ENCODE measurements at places on chromosomes 16 and 17.

GRCh38 chr16:75043175-75043895 is 44.5 kb downstream of the ZNRF1 start:
- no peaks in the 10 kb centered on the region for H3K36me3 ChIP-seq
- no peak overlapping the region for H3K27ac ChIP-seq
- no peak overlapping the region for H3K4me3 ChIP-seq

- H3K27me3 ChIP-seq: no peaks in the 10 kb centered on the region
- H3K27ac ChIP-seq: no peak overlapping the region
- no peak overlapping the region for H3K4me3 ChIP-seq
Observed at GRCh38 chr16:49665482-49666230, 190.3 kb downstream of the ZNF423 start.

- DNase-seq: peak; percentile 69
- peak overlapping the region; percentile 75 for H3K27ac ChIP-seq
- peaks cover 26% of the 10 kb centered on the region for H3K4me1 ChIP-seq
- no peaks in the 10 kb centered on the region for H3K36me3 ChIP-seq
- H3K4me3 ChIP-seq: peak overlapping the region; percentile 57
Observed at GRCh38 chr16:53055541-53056391, 975 bp downstream of the CHD9 start.

DNA sequence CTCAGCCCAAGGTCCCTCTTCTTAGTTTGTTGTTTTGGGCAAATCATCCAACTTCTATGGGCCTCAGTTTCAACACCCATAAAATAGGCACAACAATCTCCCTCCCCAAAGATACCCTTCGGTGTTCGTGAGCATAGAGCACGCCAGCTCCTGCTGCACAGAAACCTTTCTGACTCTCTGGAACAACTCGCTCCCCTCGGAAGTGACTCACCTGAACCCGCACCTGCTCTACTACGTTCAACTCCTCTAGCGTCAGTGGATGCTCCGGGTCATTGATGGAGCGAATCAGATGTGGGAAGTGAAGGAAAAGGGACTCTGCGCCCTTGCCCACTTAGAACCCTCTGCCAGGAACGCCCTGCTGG is 445 bp downstream of the CIAO2B start:
- no peaks in the 10 kb centered on the region for H3K27me3 ChIP-seq
- peak overlapping the region; percentile 67 for H3K27ac ChIP-seq
- peak overlapping the region; percentile 83 for H3K4me3 ChIP-seq
- DNase-seq: no peak
- H3K36me3 ChIP-seq: no peaks in the 10 kb centered on the region
- peaks cover 7% of the 10 kb centered on the region for H3K4me1 ChIP-seq

DNA sequence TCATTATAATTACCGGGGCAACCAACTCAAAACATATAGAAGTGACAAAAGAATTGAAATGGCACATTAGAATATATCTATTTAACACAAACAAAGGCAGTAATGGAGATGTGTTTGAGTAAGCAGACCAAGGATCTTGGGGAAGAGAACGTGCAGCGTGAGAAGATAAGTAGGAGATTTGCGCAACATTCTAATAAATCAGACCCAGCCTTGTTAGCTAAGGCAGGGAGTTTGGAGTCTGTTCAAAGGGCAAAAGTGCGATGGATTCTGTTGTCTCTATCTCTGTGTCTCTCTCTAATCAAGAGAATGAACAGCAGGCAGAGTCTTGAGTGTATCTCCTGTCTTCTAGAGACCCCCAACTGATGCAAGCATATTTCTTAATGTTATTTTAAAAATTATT is 55.0 kb upstream of the FA2H start:
- no peak for DNase-seq
- peaks cover 7% of the 10 kb centered on the region for H3K27me3 ChIP-seq
- H3K36me3 ChIP-seq: no peaks in the 10 kb centered on the region
- no peak overlapping the region for H3K4me3 ChIP-seq
- no peak overlapping the region for H3K27ac ChIP-seq
- no peaks in the 10 kb centered on the region for H3K4me1 ChIP-seq

DNA sequence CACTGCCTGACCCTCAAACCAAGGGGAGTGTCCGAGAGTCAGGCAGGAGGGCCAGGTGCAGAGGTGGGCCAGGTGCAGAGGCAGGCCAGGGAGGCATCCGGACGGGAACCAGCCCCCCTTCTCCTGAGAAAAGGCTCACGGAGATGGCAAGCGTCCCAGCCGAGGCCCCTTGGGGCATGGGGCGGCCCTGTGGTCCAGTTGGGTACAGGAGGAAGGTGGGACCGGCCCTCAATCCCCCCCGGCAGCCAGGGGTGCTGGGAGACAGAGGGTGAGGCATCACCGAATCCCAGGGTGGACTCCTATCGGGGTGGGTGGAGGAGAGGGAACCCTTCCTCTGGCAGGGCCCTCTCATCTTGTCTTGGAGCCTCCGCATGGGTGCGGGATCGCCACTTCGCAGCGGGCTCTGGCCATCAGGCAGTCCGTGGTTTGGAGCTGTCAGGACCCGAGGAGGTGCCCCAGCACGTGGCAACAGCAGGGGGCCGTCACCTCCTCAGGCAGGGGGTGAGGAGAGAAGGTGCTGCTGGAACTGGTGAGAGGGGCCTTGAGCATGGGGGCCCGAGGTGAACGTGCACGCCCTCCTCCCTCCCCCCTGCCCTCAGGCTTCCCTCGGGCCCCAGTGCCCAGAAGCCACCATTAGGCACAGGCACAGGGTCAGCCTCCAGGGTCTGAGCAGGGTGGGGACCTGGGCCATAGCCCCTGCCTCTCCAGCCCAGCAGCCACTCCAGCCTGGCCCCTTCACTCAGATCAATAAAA is 38.7 kb upstream of the SLC38A10 start:
- H3K4me1 ChIP-seq: peaks cover 9% of the 10 kb centered on the region
- no peaks in the 10 kb centered on the region for H3K27me3 ChIP-seq
- H3K36me3 ChIP-seq: no peaks in the 10 kb centered on the region
- H3K27ac ChIP-seq: no peak overlapping the region

DNA sequence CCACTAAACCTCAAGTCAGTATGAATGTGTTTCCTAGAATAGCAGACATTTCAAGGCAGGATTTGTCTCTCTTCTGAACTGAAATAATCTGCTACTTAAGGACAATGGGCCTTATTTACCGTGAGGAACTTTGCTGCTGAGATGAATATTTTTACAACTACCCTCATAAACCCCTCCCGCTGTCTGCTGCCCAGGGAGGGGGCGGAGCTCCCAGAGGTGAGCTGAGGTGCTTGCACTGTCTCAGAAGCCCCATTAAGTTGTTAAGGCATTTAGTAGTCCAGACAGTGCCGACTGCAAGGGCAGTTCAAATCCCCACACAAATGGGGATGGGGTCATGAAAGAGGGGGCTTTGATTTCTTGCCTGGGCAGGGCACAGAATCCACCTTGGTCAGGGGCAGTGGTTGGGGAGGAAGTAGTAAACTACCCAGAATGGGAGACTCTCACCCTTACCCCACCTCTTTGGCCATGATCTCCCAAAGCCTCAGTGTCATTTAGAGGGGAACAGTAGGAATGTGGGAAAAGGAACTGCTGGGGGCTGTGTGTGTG is 19.2 kb downstream of the HNF1B start:
- no peaks in the 10 kb centered on the region for H3K36me3 ChIP-seq
- peaks cover 12% of the 10 kb centered on the region for H3K27me3 ChIP-seq
- H3K27ac ChIP-seq: no peak overlapping the region
- no peak for DNase-seq

- no peak overlapping the region for H3K4me3 ChIP-seq
- peak; percentile 22 for DNase-seq
- H3K36me3 ChIP-seq: no peaks in the 10 kb centered on the region
- H3K27me3 ChIP-seq: no peaks in the 10 kb centered on the region
- H3K4me1 ChIP-seq: peaks cover 8% of the 10 kb centered on the region
Observed at GRCh38 chr17:70242781-70243437, 73.6 kb downstream of the KCNJ2 start.

GRCh38 chr17:16915752-16916556 is 56.0 kb downstream of the TNFRSF13B start:
- peaks cover 6% of the 10 kb centered on the region for H3K27me3 ChIP-seq
- no peaks in the 10 kb centered on the region for H3K4me1 ChIP-seq
- H3K4me3 ChIP-seq: no peak overlapping the region
- peak; percentile 17 for DNase-seq
- H3K36me3 ChIP-seq: no peaks in the 10 kb centered on the region
- no peak overlapping the region for H3K27ac ChIP-seq

DNA sequence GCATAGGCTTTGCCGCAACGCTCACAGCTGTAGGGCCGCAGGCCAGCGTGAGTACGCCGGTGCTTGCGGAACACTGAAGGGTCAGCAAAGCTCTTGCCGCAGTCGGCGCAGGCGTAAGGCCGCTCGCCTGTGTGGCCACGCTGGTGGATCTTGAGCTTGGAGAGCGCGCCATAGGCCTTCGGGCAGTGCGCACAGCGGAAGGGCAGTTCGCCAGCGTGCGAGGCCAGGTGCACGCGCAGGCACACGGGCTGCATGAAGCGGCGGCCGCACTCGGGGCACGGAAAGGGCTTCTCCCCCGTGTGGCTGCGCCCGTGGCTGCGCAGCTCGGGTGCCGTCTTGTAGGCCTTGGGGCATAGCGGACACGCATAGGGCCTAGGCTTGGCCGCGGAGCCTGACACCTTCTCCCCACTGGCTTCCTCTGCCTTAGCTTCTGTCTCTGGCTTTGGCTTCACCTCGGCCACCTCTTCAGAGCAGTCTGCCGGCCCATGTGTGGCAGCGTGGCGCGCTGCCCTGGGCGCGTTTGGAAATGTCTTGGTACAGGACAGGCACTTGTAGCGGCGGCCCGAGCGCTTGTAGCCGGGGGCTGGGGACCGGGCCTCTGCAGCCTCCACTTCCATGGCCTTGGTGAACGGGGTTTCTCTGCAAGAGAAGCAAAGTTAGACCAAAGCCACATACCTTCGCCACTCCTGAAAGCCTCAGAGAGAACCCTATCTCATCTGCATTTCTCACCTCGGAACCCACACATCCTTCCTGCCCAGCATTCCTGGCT is 10.0 kb downstream of the ZNF668 start:
- H3K36me3 ChIP-seq: peaks cover 17% of the 10 kb centered on the region
- no peaks in the 10 kb centered on the region for H3K27me3 ChIP-seq

GRCh38 chr16:54633943-54634362 is 296.7 kb upstream of the IRX5 start:
- no peaks in the 10 kb centered on the region for H3K27me3 ChIP-seq
- no peak overlapping the region for H3K27ac ChIP-seq
- peak; percentile 21 for DNase-seq
- H3K4me1 ChIP-seq: no peaks in the 10 kb centered on the region
- H3K4me3 ChIP-seq: no peak overlapping the region
- no peaks in the 10 kb centered on the region for H3K36me3 ChIP-seq

DNA sequence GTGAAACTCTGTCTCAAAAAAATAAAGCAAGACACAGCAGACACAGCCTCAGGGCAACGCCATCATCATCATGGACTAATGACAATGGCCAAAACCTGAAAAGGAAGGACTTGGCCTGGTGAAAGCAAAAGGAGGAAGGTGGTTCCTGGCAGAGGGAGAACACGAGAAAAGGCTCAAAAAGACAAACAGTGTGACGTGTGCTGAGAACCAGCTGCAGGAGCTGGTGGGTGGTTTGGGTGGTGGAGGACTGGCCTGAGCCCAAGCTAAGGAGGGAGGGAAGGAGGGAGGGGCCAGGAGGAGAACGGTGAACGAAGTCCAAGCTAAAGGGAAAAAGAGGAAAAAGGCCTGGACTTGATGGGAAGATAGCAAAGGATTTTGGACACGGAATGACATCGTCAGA is 85.1 kb downstream of the SLC39A11 start:
- no peak overlapping the region for H3K4me3 ChIP-seq
- no peaks in the 10 kb centered on the region for H3K36me3 ChIP-seq
- H3K27me3 ChIP-seq: no peaks in the 10 kb centered on the region
- no peak for DNase-seq

- H3K4me3 ChIP-seq: no peak overlapping the region
Observed at GRCh38 chr16:19588661-19589060, 33.2 kb downstream of the VPS35L start.

GRCh38 chr16:17802571-17802970 is 331.8 kb upstream of the XYLT1 start:
- no peaks in the 10 kb centered on the region for H3K4me1 ChIP-seq
- no peaks in the 10 kb centered on the region for H3K36me3 ChIP-seq
- H3K27me3 ChIP-seq: no peaks in the 10 kb centered on the region

DNA sequence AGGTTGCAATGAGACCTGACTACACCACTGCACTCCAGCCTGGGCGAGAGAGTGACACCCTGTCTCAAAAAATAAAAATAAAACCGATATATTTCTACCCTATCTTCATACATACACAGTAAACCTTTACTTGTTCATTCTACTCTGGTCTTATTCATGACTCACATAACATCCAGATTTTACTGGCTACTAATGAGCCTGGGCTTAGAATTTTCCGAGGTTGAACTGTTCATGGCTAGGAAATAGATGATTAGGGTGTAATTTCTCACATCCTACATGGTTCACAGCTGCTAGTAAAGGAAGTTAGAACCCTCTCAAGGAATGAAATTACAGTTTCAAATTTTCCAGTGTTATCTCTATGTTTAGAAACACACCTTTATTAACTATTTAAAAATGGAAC is 14.7 kb downstream of the GSPT1 start:
- H3K4me1 ChIP-seq: peaks cover 17% of the 10 kb centered on the region
- peaks cover 2% of the 10 kb centered on the region for H3K36me3 ChIP-seq
- no peaks in the 10 kb centered on the region for H3K27me3 ChIP-seq
- peak; percentile 20 for DNase-seq
- no peak overlapping the region for H3K4me3 ChIP-seq

DNA sequence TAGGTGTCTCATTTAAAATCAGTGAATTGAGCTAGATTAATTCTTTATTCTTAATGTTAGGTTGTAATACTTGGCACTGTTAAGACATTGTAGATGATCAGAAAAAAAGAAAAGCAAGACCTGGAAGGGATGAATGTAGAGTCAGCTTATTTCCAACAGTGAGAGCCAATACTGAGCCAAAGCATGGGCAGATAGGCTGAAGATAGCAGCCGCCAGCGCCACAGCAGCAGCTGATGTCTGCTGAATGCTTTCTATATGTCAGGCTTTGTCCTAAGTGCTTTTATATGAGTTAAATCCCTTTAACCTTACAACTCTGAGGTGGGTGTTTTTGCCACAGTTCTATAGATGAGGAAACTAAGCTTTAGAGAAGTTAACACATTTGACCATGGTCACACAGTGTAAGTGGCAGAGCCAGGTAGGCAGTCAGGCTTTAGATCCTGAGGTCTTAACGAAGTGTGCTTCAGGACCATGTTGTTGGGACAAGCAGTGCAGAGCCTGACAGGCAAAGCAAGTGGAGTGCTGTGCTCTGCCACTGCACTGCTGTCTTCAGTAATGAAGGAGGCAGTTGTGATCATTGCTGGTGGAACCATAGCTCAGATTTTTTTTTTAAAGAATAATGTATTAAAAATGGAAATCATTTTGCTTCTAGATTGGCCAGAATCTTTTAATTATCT is 25.9 kb downstream of the TNRC6A start:
- H3K4me1 ChIP-seq: peaks cover 7% of the 10 kb centered on the region
- DNase-seq: no peak
- no peak overlapping the region for H3K27ac ChIP-seq
- no peak overlapping the region for H3K4me3 ChIP-seq
- H3K27me3 ChIP-seq: no peaks in the 10 kb centered on the region

Data from endothelial cell of umbilical vein (primary cell).